ENCODE measurements at places on chromosomes 1 and 21. TPM values are rescaled to one million over a fixed set of nuclear protein-coding genes. Genes with fewer than 3 reads are reported as not detected.
A peak's percentile ranks its signal among the peaks of the same experiment; 100 is the strongest.

GRCh38 chr1:54609301-54609921 is 13.9 kb downstream of the FAM151A start:
- DNase-seq = no peak

- DNase-seq = no peak
These were observed 56.2 kb upstream of the NUF2 start for GRCh38 chr1:163265547-163265946.

GRCh38 chr1:107545056-107545577 is 404.3 kb downstream of the NTNG1 start:
- DNase-seq = no peak

DNA sequence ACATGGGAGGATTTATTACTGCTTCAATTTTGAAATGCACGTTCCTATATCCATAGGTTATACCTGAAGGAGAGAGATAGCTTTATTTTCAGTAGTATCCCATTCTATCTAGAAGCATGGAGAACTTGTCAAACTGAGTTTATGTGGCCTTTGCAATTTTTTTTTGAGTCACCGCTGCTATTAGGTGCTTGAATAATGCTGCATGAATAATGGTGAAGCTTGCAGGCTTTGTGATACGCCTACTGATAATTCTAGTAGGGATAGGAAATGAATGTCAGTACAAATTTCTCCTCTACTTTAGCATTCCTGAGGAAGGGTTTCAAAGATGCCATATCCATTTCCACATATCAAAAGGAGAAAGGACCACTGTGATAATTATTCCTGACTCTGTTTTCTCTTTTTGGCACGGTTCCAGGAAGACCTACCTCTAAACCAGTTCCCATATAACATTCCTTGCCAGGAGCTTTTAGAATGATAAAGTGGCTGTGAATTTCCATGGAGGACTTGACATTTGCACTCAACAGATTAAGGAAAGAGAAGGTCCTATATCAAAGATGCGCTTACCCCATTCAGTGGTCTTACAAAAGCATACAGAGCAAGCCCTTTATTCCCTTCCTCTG is 83.5 kb downstream of the SPATA46 start:
- DNase-seq = no peak

DNA sequence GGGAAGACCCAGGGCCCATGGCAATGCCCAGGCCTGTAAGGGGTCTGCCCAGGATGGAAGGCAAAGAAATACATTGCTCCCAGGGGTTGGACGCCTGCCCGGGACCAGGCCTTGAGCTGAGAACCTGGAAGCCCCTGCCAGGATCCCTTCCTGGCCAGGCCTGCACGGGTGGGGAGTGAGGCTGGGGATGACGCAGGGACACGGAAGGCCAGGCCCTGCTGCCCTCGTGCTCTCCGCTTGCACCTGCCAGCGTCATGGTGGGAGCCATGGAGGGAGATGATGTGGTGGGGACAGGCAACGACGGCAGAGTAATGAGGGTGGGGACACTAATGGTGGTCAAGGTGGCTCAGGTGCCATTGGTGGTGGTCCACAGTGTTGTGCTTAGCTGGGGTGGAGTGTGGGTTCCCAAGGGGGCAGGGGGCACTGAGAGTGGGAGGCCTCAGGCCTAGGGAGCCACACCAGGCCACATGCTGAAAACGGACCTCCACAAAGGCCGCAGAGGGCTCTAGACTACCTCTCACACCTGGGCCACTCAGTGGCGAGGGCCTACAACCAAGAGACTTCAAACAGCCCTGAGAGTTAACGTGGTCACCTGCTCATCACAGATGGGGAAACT is 4.3 kb downstream of the HES3 start:
- no peak for DNase-seq

- no peak for DNase-seq
These were observed 133.4 kb downstream of the PLPPR5 start for GRCh38 chr1:98870959-98871903.

GRCh38 chr1:201655910-201656309 is 117.0 kb downstream of the NAV1 start:
- no peak for DNase-seq

DNA sequence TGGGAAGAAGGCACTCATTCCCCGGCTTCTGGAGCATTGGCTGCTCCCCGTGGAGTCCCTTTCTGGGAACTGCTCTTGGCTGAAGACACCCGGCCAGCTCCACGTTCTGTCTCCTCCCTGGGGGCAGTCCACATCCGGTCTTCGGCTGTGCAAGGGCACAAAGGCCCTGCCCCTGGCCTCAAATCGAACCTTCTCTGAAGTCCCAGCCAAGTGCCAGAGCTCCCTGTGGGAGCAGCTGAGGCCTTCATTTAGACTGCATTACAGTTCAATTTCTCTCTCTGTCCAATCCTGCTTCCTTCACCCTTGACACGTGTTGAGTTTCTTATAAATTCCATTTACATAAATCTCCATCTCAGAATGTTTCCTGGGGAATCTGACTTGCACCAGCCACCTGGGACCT is 132.9 kb upstream of the POU3F1 start:
- no peak for DNase-seq

- no peak for DNase-seq
These were observed 63.6 kb upstream of the TTLL7 start for GRCh38 chr1:84062496-84062895.

DNA sequence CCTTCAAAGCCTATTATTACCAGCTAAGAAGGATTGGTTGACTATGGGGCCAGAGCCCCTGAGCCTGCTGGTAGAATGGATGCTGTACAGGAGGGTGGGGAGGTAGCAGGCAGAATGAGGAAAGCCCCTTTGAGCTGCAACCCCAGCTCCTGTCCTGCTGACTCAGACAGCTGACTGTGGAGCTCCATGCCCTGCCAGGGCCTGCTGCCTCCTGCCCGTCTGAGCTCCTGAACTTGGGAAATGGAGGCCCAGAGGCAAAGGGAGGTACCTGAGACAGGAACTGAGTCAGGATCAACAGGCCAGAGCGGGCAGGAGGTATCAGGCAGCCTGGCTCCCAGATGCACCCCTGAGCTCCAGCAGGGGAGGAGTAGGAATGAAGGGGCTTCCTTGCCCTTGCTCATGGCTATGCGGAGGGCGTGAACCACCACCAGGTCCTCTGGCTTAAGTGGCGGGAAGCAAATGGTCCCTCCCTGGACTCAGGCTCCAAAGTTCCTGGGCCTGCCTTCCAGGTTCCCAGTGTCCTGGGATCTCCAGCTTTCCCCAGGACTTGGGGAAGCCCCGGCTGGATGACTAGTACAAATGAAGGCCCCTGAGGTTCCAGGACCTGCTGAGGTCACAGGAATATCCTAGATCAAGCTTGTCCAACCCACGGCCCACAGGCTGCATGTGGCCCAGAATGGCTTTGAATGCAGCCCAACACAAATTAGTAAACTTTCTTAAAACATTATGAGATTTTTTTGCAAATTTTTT is 3.9 kb upstream of the SFN start:
- DNase-seq = no peak

GRCh38 chr1:230453377-230453776 is 27.2 kb upstream of the PGBD5 start:
- DNase-seq = no peak

Gene RGS4
- 635 TPM for total RNA-seq

GRCh38 chr1:44810101-44810761 is 1.9 kb downstream of the BTBD19 start:
- DNase-seq = no peak

DNA sequence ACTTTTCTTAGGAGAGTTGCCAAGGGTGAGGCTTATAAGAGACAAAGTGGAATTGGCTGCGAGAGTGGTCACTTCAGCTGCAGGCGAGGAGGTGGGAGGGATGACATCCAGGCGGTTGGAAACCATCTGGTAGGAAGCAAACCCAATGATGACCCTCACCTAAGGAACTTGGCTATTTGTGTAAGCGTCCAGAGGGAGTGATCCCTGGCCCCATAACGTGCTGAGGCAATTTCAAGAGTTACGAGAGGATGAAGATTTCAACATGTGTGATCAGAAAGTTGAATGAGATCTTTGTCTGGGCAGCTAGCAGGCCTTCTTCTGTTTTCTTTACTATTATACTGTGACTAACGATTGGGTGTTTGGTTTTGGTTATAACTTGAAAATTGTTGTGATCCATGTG is 102.7 kb upstream of the VANGL1 start:
- peak; percentile 26 for DNase-seq

GRCh38 chr1:102858695-102859094 is 249.6 kb downstream of the COL11A1 start:
- peak; percentile 31 for DNase-seq

GRCh38 chr1:206100226-206100815 is 16.9 kb downstream of the AVPR1B start:
- DNase-seq = no peak

DNA sequence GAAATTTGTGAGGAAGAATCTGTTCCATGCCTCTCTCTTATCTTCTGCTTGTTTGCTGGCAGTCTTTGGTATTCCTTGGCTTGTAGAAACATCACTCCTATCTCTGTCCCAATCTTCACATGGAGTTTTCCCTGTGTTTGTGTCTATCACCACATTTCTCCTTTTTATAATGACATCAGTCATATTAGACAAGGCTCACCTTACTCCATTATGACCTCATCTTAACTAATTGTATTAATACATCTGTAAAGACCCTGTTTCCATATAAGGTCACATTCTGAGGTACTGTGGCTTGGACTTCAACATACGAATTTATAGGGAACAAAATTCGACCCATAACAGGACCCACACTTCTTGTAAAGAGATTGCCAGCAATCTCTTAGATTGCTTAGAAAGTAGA is 72.3 kb upstream of the POGK start:
- DNase-seq = no peak

Gene C1QTNF12
- total RNA-seq = 0.36 TPM

DNA sequence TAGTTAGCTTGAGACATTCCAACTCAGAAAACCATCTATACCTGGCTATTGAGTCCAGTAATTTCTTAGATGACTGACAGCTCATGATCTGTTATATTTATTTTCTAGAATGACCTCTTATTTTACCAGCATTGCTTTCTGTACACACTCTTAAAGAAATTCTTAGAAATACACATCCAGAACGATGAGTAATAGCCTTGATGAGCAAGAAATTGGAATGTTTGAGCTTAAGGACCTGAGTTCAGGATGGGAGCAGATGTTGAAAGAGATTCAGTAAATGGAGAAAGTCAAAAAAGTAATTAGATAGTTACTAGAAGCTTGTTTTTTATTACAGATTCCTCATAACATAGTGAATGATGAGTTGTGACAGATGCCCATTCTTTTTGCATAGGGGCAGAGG is 11.7 kb downstream of the PYHIN1 start:
- DNase-seq = peak; percentile 5

DNA sequence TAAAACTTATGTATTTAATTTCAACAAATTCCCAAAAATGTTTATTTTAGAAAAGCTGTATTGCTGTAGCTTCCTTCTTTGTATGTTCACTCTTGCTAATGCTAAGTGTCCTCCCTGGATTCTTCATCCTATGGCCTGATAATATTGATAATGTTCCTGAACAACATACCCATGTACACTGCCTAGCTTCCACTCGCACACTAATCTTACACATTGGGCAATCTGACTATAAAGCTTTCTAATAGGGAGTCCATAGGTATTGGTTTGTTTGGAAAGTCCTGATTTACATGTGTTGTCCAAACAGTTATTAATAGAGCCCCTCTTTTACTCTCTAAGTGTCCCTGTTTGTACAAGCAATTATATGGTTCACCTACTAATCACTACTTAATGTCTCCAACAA is 783 bp downstream of the F13B start:
- no peak for DNase-seq

Gene REN
- total RNA-seq = 0.54 TPM

DNA sequence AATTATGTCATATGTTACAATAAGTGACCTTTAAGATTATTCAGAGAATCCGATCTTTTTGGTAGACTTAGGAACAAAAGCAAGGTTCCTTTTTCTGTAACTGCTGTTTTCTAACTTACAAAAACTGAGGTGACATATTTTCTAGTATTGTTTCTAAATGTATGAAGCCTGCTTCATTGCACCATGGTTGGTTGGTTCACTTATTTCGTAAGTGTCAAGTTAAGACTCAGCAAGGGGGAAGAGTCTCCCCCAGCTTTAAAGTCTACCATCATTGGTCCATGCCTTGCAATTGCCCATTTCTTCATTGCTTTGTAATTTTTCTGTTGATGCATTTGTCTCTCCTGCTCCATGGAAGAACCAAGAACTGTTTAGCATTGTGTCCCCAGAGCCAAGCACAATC is 136.9 kb downstream of the DISC1 start:
- no peak for DNase-seq

GRCh38 chr1:203271018-203271743 is 34.1 kb upstream of the BTG2 start:
- DNase-seq = peak; percentile 76

DNA sequence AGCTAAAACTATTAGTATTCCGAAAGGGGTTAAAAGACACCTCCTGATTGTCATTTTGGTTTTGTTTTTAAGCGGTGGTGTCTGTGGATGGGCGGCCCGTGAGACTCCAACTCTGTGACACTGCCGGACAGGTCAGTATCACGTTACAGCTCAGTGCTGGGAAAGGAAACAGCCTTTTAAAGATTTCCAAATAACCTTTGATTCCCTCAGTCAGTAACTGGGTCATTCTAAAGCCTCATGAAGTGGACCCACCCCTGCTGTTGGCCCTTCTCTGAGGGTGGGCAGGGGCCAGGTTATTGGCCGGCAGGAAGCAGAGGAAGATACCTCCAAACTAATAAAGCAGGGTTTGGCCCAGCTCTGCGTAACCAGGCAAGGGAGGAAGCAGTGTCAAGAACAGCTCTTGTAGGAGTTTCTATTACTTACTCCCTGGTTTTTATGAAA is 2.3 kb downstream of the RHOU start:
- no peak for DNase-seq

DNA sequence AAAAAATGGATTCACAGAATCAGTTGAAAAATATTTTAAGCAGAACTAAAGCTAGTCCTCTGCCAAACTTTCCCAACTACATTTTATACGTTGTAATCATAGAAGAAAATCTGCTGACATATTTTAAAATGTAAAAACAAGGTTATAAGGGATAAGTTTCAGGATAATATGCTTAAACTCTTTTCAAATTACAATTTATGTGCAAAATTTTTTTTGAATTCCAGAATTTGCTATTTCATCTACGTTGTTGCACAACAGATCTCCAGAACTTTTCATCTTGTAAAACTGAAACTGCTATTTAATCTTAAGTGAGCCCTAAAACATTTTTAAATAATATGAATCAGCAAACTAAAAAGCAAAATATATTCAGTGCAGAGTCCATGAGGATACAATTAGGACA is 5.9 kb downstream of the EDEM3 start:
- DNase-seq = no peak

DNA sequence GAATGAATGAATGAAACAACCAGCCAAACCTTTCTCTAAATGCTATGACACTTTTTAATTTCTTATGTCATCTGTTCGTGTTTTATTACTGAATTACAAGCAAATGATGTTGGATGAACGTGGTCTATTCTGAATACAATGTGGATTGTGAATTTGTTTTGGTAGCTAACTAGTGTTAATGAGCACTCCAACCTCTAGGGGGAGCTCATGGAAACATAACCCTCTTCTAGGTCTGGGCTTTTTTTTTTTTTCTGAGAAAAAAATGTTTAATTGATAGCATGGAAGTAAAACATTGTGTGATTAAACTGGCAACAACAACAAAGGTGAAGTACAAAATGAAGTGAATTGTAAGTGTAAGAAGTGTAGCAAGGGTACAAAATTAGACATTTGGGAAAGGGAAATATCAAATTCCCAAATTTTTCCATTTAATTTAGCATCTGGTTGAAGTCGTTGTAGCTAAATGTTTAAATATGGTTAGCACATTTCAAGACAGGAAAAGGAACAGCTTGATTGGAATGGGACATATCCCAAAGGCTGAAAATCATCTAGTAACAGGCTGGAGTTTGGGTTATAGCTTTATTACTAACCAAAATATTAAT is 42.6 kb upstream of the PTGS2 start:
- DNase-seq = peak; percentile 52

- no peak for DNase-seq
These were observed 6.3 kb upstream of the VPS26C start for GRCh38 chr21:37273440-37273839.
